Islet precursor cell (in vitro differentiated cells): ENCODE measurements at places on chromosomes 6 and 20.

DNA sequence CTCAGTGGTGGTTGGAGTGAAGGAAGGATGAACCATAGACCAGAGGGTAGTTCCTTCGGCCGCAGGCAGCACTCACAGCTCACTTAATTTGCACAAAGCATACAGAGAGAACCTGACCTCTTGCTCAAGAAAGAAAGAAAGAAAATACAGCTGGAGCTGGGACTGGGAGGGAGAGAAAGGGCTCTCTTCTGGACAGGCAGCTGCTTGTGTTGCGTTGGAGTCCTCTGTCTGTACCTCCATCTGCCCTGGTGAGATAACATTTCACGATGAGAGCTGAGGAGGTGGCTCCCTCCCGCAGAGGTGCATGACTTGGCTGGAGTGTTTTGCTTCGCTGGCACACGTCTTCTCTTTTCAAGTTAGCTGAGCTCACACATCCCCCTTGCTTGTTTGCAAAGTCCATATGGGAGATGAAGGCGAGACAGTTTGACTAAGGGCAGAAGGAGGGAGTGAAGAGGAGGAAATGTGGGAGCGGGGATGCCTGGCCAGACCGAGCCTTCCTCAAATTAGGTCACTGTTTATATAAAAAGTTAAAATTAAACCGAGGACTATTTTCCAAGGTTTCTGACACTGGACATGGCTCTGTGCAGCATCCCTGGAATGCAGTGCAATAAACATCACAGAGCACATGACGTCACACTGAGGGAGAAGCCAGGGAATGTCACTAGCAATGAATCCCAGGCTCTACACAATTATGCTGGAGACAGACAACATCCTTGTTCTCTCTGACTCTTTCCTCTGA lies 359.4 kb downstream of the CD83 start:
- peak; percentile 77 for DNase-seq

DNA sequence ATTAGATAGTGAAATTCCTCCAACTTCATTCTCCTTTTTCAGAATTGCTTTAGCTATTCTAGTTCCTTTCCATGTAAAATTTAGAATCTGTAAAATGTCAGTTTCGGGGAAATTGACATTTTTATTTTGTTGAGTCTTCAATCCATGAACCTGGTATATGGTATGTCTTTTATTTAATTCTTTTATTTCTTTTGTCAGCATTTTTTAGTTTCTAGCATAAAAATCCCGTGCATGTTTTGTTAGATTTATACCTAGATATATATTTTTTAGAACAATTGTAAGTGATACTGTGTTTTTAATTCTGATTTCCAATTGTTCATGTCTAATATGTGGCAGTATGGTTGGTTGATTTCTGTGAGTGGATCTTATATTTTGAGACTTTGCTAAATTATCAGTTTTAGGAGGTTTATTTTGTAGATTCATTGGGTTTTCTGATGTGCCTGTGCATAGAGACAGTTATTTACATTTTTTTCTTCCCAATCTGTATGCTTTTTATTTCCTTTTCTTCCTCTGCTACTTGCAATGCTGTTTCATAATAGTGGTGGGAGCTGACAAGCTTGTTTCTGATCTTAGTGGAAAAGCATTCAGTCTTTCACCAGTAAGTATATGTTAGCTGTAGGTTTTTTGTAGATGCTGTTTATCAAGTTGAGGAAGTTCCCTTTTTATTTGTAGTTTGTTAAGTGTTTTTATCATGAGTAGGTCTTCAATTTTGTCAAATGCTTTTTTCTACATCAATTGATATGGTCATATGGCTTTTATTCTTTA lies 13.7 kb downstream of the TAB2 start:
- no peak for DNase-seq

GRCh38 chr6:6505111-6505510 lies 83.4 kb upstream of the LY86 start:
- no peak for DNase-seq

GRCh38 chr6:31677955-31678354 lies 2.9 kb downstream of the LY6G5C start:
- DNase-seq: no peak

GRCh38 chr6:32603222-32603621 lies 13.6 kb upstream of the HLA-DRB1 start:
- DNase-seq: no peak

GRCh38 chr6:29232725-29233124 lies 62.0 kb downstream of the OR2J2 start:
- DNase-seq: no peak
